ENCODE measurements at places on chromosomes 2 and 18. TPM values are rescaled to one million over a fixed set of nuclear protein-coding genes. Genes with fewer than 3 reads are reported as not detected.

The IL1RL2 gene
- 0.32 TPM for total RNA-seq

The VWC2L gene
- under 0.01 TPM for total RNA-seq

The CMPK2 gene
- 1.9 TPM for total RNA-seq

The TEKT4 gene
- not detected for total RNA-seq

The SPATA3 gene
- not detected for total RNA-seq

The PER2 gene
- total RNA-seq, result 4.5 TPM

The EGR4 gene
- total RNA-seq, result not detected

The GAL3ST2 gene
- 0.43 TPM for total RNA-seq

The VIL1 gene
- not detected for total RNA-seq

The ABCG8 gene
- not detected for total RNA-seq

The UGT1A4 gene
- not detected for total RNA-seq

The FN1 gene
- 3,312 TPM for total RNA-seq

The EHD3 gene
- total RNA-seq, result 48.8 TPM

The ANKRD53 gene
- total RNA-seq, result 1.3 TPM

The DOCK10 gene
- total RNA-seq, result 20.7 TPM

The C2orf66 gene
- not detected for total RNA-seq

The POTEC gene
- under 0.01 TPM for total RNA-seq

The ASXL2 gene
- 13.8 TPM for total RNA-seq

The SULT6B1 gene
- not detected for total RNA-seq

The SAP130 gene
- 5.8 TPM for total RNA-seq

Measured in fibroblast of villous mesenchyme (primary cell).